Suppressor macrophage (primary cell): ENCODE measurements at places on chromosomes 11 and 22.

- DNase-seq = peak; percentile 65
Measured at GRCh38 chr11:67345920-67346819, 7.2 kb downstream of the POLD4 start.

DNA sequence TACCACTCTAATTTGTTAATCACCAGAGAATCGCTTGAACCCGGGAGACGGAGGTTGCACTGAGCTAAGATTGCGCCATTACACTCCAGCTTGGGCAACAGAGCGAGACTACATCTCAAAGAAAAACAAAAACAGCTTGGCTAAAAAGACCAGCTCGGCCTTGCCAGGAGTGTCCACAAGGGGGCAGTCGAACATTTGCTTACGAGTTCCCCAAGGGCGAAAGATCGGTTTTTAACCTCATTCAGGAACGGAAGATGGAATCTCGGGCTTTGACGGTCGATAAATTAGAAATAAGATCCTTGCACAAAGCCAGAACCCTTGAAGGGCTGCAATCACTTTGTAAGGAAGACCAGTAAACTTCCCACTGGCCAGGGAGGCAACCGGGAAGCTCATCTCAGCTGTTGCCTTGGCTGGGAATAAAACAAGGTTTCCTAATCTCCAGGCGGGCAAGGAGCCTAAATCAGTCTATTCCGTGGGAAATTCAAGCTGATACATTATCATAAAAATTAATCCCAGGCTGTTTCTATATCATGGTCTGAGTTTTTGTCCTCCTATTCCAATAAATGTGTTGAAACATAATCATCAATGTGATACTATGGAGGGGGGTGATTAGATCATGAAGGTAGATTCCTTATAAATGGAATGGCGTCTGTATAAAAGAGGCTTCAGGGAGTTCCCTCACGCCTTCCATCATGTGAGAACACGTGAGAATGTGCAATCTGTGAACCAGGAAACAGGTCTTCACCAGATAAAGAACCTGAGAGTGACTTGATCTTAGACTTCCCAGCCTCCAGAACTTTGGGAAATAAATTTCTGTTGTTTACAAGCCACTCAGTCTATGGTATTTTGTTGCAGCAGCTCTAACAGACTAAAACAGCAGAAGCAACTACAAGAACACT is 14.9 kb upstream of the SLC29A2 start:
- DNase-seq = peak; percentile 91

GRCh38 chr11:120335556-120335907 is 681 bp upstream of the ARHGEF12 start:
- DNase-seq = no peak

DNA sequence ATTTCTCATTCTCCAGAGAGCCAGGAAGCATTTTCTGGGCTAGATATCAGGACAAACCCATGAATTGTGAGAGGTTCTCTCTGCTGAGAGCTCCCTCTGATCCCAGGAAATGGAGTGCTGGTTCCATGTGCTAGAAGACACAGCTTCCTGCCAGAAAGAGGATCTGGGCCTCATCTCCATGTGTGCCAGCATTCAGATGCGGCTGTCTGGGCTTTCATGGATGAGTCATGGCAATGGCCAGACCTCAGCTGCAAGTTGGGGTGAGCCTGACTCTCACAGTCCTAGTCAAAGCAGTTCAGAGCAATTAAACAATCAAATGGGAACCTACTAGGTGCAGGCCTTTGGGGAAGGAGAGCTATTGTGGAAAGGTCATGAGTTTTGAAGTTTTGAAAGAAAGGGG is 82.3 kb upstream of the EED start:
- peak; percentile 85 for DNase-seq

DNA sequence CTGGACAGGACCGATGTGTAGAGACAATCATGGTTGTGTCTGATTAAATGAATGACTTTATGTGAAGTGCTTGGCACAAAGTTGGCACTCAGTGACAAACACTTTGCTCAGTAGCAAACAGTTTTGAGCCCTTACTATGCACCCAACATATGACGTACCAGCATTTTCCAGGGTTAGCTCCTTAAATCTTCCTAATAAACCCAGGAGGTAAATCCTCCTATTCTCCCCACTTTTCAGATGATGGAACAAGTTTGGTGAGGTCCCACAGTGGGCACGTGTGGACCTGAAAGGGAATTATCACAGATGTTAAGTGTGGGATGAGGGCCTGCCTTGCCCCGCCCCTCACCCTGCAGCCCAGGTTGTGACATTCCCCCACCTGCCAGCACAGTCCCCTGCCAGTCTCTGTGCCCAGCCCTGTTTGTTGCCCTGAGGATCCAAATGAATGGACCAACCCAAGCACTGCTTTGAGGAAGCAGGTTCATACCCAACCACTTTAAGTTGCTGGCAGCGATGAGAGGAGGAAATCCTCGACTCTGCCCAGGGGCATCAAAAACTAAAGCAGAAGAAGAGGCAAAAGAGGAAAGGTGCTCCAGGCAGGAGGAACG is 6.6 kb upstream of the CARD10 start:
- DNase-seq = peak; percentile 20

- DNase-seq = no peak
Measured at GRCh38 chr11:134853992-134854991, 442.2 kb upstream of the B3GAT1 start.

DNA sequence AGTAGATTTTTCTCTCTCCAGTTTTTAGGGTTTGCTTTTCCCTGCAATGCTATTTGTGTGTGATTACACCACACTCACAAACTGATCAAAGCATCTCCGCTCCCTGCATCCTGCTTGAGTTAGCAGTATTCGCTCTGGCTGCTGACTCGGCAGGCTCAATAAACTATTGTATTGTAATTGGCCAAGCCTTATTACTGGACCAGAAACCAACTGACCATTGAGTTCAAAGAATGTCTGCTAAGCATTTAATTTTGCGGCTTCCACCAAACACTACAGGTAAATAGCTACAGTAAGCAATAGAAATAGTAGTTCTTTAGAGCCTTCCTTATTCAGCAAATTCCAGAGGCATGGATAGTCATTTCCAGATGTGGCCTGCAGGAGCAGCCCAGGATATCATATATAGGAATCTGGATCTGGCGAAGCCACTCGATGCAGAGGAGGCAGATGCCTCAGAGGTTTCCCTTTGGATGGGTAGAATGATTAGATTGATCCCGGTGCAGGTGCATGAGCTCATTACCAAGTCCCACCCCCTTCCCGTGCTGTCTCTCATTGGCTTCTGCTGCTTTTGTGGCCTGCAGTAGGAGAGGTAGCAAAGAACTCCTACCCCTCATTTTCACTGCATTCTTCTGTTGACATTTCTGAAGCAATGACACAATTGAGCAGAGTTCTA is 77.3 kb downstream of the COMMD9 start:
- no peak for DNase-seq

GRCh38 chr11:57552479-57552878 is 15.0 kb downstream of the UBE2L6 start:
- no peak for DNase-seq

DNA sequence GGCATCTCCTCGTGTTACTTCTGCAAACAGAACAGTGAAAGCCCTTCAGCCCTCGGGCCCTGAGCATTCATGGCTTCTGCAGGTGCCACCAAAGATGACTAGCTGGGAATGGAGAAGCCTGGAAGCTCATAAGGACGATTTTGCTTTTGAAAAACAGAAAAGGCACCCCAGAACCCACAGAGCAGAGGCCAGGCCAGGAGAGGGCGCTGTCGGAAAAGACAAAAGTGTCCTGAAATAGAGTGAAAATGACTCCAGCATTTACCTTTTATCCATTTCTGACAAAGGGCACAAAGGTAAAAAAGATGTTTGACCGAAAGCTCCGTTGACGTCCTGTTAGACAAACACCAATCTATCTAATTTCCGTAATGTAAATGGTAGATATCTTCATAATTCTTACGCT is 37.6 kb downstream of the ZNF195 start:
- peak; percentile 75 for DNase-seq

- DNase-seq = no peak
Measured at GRCh38 chr22:29606320-29606719, 2.9 kb downstream of the NF2 start.

DNA sequence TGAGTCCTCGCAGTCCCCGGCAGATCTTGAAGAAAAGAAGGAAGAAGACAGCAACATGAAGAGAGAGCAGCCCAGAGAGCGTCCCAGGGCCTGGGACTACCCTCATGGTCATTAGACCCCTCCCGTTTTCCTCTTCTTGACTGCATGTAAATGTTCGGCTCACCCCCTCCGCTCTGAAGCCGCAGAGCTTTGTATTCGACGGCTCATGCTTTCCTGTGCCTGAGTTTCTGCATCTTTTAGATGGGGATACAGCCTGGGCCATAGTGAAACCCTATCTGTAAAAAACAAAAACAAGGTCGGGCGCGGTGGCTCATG is 7.7 kb downstream of the USP18 start:
- DNase-seq = no peak

DNA sequence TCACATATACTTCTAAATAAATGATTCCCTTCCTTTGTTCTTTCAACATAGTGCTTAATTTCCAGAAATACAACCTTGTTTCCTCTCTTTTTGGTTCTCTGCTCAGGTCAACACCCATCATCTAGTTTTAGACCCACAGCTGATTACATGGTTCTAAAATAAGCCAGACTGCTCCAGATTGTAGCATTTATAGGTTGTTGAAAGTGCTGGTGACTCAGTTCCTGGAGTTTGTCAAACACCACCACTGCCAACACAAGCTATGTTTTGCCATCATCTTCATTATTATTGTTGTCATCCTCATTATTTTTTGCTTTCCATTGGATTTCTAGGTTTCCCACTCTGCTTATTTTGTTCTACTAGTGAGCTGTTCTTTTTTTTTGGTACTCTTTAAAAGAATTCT is 22.3 kb upstream of the MMP20 start:
- DNase-seq = no peak
